CD4-positive, alpha-beta T cell treated with Interferon gamma for 1 hour (primary cell): ENCODE measurements at places on chromosomes 1 and 21.

DNA sequence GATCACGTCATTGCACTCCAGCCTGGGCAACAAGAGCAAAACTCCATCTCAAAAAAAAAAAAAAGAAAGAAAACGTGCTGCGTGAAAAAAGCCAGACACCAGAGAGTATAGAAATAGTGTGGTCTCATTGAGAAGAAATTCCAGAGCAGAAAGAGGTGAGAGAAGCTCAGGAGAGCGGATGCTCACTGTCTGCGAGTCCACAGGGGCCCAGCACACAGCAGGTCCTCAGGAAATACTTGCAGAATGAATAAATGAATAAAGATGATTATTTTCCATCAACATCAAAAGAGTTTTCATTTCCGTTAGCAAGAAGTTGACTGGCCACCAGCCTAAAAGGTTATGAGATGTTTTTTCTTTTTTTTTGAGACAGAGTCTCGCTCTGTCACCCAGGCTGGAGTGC is 14.4 kb downstream of the CASP9 start:
- no peak for DNase-seq

DNA sequence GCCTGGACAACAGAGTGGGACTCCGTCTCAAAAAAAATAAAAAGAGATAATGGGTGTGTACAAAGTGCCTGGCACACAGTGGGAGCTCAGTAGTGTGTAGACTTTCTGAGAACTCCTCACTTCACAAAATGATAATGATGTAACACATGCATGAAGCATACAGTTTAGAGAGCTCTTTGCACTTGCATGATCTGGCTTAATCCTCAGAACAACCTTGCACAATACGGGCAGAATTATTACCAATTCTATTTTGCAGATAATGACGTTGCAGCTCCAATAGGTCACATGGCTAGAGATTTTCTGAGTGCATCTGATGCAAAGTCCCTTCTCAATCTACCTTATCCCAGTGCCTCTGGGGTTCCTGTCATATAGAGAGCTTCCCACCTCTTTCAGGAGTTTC is 71.4 kb downstream of the CD247 start:
- no peak for DNase-seq

DNA sequence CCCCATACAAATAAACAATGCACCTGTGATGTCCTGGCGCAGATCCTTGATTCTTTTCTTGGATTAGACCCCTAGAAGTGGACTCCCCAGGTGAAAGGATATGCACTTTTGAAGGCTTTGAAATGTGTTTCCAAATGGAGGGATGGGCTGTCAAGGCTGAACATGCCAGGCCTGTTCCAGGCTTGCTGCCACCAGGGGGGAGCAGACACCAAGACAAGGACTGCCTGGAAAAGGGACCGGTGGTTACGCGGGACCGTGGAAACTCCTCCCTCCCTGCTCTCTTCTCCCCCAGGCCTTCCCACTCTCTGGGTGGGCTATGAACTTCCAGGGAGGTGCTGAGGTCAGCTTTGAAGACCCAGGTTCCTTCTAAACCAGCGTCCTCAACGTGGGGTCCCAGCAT is 12.7 kb downstream of the C1QB start:
- no peak for DNase-seq

- no peak for DNase-seq
Observed at GRCh38 chr1:75079538-75080290, 54.5 kb upstream of the LHX8 start.

DNA sequence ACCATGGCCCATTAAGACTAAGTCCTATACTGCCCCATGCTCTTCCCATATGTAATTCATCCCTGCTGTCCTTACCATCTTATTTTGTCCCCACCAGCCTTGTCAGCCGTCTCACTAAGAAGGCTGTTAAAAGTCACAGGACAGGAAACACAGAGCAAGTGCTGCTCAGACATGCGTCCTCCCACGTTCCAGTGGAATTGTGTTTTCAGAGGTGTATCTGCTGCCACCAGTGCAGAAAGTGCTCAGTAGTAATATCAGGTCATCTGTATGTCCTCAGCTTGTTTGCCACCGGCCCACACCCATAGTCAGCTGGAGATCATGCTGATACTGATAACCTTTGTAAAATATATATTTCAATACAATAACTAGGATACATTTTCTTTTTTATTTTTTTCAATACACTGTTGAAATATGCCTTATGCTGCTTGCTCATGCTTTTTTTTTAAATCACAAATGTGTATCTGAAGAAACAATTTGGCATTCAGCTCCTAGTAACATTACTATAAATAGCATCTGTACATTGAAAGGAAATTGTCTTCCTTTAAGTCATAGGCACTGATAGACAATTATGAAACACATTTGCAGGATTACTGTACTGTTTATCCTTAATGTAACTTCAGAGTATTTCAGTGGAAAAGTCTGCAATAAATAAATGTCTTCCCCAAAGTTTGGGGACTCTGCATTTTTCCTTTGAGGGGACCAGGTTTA is 156.9 kb downstream of the EDEM3 start:
- DNase-seq: no peak

- no peak for DNase-seq
Observed at GRCh38 chr1:943545-944340, 15.3 kb downstream of the NOC2L start.

DNA sequence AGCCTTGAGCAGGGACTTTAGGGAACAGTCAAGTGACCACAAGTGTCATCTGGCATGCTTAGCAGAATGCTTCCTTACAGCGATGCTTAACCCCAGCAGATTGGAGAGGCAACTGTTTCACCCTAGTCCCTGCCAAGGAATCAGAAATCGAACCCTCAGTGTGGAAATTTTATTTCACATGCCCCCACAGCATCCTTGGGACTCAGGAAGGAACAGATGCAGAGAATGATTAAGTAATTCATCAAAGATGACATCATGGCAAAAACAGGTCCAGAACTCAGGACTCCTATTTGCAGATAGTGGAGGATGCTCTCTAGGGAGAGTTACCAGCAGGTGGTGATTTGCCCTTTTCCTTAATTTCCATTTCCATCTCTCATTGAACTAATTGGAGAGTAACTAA is 333.0 kb upstream of the KAZN start:
- no peak for DNase-seq

GRCh38 chr1:175976865-175977642 is 230.0 kb downstream of the COP1 start:
- DNase-seq: no peak

GRCh38 chr1:238648296-238648695 is 738.1 kb upstream of the CHRM3 start:
- DNase-seq: no peak

GRCh38 chr1:54588377-54588776 is 34.9 kb downstream of the FAM151A start:
- DNase-seq: no peak

GRCh38 chr1:46612937-46613660 is 3.5 kb downstream of the MOB3C start:
- no peak for DNase-seq

GRCh38 chr1:100107696-100108095 is 25.0 kb downstream of the SASS6 start:
- no peak for DNase-seq

- DNase-seq: no peak
Observed at GRCh38 chr1:174274452-174274851, 115.1 kb downstream of the RABGAP1L start.

GRCh38 chr1:58312971-58313563 is 233.5 kb downstream of the OMA1 start:
- DNase-seq: no peak

DNA sequence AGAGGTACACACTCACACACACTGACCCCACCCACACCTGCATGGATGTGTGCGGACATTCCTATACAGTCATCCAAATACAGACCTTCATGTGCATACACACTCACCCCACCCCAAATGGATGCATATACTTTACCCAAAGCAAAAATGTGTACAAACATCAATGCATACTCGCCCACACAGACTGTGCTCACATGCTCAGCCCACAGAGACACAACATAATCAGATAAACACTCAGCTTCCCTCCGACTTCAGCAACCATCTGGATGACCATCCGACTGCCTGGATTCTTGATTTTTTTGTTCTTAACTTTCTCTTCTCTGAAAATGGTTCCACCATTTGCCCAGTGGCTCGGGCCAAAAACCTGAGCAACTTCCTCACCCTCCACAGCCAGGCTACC is 24.4 kb upstream of the GJB5 start:
- no peak for DNase-seq

GRCh38 chr1:157142201-157142600 is 4.0 kb upstream of the ETV3 start:
- no peak for DNase-seq

GRCh38 chr1:21573971-21574465 is 64.8 kb downstream of the ALPL start:
- no peak for DNase-seq

DNA sequence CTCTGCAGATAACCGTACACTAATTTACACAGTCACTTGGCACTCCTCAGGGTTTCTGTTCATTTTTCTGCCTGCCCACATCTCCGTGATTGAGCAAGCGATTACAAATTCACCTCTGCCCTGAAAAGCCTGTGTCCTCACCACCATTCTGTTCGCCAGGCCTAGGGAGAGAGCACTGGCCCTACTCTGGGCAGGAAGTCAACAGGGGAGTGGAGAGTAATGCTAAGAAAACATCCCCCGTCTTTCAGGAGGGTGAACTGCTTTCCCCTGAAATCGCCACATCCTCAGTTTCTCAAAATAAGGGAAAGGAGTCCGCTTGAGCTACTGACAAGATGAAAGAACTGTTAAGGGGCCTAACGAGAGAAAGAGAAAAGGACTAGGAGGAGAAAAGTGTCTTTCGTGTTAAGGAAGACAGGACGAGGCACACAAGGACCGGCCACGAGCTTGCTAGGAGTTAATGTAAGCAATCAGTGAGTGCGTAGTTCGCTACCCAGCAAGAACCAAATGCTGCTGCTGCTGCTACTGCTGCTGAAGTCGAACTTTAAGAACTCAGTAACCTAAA is 632 bp downstream of the PEX19 start:
- DNase-seq: no peak

DNA sequence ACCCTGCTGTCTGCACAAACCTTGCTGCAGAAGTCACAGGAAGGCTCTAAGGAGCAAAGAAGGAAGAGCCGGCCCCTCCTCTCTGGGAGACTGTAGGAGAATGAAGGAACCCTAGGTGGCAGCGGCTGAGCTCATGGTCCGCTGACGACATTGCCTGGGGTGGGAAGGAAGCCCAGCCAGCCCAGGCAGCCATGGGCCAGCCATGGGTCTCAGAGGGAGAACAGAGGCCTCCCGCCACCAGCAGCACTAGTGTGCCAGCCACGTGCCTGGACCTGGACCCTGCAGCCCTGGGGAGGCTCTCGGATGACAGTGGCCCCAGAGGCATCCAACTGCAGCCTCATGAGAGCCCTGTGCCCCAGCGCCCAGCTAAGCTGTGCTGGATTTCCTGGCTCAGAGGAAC is 49.2 kb upstream of the POFUT2 start:
- DNase-seq: no peak

DNA sequence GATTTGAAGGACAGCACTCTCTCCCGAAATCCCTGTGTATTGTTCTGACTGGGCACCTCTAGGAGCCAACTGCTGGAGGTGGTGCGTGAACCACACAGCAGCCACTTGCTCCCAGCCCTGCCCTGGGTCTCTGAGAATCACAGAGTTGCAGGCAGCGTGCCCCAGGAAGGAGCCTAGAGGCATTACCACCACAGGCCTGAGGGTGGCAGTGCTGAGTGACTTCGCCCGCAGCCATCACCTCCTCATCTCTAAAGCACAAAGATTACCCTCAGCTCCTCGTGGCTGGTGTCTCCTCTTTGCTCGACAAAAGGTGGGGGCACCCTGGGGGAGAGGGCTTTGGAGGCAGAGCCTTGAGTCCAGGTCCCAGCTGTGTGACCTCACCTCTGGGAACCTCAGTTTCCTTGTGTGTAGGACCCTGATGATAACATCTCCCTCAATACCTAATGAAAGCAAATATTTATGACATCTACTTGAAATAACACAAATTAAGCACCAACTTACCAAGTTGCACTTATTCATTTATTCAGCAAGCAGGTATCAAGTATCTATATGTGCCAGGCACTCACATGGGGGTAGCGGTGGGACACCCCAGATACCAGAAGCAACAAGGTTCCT is 86.3 kb downstream of the VWA5B1 start:
- DNase-seq: peak; percentile 34

DNA sequence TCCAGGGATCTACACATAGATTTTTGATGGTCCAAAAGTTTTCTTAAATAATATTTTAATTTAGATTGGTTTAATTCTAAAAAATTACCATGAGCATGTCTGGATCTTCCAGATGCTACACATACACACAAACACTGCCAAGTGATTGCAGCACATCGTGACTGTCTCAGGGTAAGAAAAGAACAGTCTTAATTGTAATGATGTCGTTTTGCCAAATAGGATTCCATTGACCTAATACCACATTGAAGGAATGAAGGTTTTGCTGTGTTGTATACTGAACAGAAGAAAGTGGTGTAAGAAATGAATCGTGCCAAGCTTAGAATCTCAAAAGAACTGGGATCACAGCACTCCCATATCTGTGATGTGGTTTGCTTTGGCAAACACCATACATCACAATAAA is 633.3 kb upstream of the CAMK1G start:
- no peak for DNase-seq

- no peak for DNase-seq
Observed at GRCh38 chr1:91137173-91137852, 115.5 kb upstream of the ZNF644 start.

GRCh38 chr1:199780948-199781670 is 246.4 kb upstream of the NR5A2 start:
- no peak for DNase-seq

DNA sequence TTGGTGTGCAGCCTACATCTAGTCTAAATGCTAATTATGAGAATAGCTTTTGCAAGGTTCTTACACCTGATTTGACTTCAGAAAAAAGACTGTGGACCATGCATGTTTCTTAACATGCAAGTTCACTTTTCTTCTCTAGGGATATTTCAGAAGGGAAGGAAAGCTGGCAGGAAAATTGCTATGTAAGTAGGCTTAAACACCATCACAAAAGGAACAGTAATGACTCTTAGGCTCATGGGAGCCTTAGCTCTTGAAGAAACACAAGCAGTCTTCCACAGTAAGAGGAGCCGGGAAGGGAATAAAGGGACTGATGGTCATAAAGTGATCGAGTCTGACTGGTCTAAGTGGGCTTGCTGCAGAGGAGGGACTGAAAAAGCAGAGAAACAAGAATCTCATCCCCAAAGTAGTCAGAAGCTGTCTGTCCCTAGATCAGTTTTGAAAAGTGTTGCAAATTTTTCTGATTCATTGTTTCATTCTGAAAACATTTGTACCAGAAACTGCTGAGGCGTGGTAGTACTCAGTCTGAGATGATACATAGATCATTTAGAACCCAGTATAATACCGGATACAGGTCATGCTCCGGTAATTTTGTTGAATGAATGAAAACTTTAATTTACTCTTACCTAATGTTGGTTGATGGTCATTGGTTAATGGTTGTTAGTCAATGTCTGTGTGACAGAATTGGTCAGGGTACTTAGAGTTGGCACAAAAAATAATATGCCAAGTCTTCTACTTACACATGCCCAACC is 40.9 kb downstream of the SMYD2 start:
- no peak for DNase-seq
